ENCODE measurements at places on chromosomes 16 and 17.

DNA sequence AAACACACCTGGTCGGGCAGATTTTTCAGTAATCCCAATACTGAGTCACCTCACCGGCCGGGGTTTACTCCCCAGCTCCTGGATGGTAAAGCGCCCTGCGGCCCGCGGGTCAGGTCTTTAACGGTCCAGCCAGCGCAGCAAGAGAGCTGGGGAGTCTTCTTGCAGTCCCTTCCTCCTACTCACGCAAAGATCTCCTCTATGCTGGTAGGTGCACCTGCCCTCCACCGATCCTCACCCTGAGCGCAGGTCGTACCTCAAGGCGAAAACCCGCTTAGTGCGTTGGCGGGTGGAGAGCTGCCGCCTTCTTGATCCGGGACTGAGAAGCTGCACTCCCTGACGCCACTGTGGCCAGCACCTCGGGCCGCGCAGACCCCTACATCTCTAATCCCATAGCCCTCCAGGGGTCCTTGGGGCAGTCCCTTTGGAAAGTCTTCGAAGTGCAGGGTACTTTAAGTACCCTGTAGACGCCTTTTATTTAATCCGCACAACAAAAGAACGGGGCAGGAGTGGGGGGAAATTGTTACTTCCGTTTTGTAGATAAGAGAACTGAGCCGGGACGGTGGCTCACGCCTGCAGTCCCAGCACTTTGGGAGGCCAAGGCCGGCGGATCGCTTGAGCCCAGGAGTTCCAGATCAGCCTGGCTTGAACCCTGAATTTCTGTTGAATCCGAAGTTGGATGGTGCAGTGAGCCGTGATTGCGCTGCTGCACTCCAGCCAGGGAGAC, 10.4 kb upstream of the HOXB13 start:
- DNase-seq = no peak

GRCh38 chr17:75573994-75574393, 13.6 kb upstream of the MYO15B start:
- DNase-seq = no peak

DNA sequence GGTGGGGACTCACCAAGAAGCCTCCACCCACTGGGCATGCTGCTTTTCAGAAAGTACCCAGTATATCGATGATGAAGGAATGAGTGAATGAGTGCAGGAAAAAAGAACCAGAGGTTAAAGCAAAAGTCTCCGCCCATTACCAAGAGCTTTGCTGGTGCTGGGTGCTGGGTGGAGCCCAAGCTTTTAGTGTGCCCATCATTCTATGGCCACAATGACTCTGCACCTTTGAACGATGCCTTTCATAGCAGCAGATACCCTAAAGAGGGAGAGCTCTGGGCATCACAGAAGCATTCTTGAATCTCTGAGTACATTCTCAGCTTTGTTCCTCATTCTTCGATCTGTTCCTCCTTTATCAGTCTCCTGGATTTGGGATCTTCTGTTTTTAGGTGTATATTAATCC, 450.7 kb upstream of the CCL2 start:
- no peak for DNase-seq

DNA sequence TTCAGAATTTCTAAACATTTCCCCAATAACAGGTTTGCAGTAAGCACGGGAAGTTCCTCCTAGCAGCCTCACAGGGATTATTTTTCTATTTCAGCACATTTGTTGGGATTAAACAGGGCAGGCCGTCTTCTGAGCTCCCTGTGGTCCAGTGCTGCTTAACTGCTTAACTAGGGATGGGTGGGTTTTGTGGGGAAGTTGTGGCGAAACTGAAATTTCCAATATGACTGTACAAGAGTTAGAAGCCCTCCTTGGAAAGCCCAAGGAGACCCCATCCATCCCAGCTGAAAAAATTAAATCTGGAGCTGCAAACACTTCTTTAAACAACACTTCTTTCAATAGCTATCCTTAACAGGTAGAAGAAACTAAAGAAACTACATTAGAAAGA, 22.2 kb downstream of the FAM117A start:
- DNase-seq = no peak

DNA sequence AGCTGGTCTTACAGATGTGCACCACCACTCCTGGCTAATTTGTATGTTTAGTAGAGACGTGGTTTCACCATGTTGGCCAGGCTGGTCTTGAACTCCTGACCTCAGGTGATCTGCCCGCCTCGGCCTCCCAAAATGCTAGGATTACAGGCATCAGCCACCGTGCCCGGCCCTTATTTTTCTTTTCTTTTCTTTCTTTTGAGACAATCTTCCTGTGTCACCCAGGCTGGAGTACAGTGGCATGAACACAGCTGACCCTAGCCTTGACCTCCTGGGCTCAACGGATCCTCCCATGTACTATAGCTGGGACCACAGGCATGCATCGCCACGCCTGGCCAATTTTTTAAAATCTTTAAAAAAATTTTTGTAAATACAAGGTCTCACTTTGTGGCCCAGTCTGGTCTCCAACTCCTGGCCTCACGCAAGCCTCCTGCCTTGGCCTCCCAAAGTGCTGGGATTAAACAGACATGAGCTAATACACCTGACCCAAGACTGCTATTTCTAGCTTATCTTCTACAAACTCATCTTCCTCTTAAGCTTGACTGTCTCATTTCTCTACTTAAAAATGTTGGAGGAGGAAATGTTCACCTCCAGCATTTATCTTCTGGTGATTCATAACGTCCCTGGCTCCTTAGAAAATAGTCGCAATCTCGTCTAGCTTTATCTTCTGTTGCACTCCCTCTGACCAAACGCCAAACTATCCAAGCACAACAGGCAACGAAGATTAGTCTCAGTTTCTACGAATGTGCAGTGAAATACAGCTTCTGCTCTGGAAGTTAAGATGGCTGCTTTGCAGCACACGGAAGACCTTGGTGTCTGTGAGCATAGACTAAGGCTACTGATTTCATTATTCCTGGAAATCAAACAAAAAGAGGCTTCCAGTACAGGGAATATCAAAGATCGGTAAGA, 8.2 kb upstream of the TMEM94 start:
- DNase-seq = no peak

DNA sequence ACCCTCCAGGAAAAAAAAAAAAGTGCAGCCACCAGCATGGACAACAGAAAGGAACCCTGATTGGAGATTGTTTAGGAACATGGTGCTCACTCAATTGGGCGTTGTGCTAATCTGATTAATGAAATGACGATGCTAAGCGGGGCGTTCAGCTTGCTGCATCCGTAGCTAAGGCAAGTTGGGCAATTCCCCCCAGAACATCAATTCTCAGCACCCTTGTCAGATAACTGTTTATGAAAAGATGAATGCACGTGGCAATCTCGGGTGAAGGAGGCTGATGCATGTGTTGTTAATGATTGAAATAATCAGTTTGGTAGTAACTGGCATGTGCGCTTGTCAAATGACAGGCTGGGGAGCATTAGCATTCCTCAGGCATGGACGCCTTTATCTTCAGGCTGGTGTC, 57.0 kb downstream of the HS3ST3A1 start:
- no peak for DNase-seq

DNA sequence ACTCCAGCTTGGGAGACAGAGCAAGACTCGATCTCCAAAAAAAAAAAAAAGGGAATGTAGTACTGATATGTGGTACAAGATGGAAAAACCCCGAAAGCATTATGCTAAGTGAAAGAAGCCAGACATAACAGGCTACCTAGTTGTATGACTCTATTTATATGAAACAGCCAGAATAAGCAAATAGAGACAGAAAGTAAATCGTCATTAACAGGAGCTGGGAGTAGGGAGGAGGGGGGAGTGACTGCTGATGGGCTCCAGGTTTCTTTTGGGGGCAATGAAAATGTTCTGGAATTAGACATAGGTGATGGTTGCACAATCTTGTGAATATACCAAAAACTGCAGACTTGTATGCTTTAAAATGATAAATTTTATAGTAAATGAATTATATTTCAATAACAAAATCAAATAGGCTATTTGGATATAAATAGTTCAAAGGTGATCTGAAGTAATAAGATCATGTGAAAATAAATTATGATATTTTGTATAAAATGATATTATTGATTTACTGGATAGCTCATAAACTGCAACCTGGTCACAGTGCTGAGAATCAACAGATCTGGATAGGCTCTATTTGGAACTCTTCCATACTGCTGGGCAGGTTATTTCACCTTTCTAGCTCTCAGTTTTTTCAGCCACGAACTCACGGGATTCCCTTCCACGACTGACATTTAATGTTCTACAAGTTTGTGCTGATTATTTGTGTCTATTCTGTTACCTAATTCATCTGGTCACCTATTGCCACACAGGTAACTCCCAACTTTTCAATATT, 27.1 kb downstream of the ZNF652 start:
- DNase-seq = no peak

GRCh38 chr17:72700226-72700625, 392.3 kb downstream of the SLC39A11 start:
- DNase-seq = no peak

DNA sequence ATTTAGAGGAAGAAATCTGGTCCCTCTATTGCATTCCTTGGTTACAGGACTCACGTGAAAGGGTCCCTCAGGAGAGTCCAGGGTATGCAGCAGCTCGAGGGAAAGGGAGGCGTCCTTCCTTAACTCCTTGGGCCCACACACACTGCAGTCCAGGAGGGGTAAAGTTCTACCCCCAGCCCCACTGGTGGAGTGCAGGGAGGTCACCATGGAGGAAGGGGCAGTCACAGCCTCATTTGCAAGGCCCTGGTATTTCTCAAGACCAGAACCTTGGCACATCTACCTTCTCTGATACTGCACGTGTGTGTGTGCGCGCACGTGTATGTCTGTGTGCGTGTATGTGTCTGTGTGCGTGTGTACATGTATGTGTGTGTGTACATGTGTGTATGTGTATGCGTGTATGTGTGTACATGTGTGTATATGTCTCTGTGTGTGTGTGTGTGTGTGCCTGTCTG, 11.1 kb downstream of the HIC1 start:
- no peak for DNase-seq

DNA sequence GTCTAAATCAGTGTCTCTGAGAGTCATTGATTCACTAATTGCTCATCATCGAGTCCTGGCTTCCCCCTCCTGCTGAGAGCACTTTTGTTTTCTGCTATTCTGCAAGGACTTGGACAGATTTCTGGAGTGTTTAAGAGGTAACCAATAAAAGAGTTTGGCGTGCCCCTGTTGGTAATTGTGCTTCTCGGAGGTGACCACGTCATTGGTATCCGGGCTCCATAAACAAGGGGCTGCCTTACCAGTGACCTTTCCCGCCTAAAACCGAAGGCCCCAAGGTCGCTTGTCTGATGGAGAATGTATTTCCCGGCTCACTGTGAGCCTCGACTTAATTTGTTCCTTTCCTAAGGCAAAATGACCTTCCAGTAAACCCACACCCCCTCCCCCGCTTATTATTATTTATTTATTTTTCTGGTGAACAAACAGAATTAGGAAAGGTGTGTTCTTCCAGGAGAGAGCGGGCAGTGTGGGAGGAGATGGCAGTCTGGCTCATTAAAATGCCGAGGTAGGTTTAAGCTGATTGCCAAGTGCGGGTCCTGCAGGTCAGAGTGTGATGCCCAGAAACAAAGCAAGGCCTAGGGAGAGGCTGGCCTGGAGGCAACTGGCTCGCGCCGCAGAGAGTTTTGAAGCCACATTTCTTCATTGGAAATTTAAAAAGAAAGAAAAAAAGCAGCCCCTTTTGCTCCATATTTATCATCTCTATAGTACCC, 30.2 kb downstream of the MSI2 start:
- DNase-seq = no peak

DNA sequence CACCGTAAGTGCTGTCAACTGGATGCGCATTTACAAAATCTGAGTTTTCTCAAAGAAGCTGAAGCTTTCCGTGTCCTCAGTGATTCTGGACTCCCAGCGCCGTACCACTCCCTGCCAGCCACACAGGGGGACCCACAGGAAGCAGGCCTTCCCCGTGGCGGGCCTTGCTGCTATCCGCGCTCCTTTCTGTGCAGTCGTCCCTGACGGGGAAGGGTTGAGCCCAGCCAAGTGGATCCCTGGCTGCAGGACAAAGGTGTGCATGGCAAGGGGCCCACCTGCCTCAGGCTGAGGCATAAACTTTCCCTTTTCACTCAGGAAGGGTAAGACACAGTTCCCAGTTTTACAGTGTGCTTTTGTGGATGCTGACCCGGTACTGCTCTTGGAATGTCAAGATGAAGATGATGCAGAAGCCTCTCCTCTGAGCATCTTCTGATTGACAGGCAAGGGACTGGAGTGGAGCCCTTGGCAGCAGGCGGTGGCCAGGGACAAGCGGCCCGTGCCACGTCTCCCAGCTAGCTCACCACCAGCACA, 93.0 kb downstream of the ANKRD11 start:
- DNase-seq = no peak

- DNase-seq = no peak
These were observed 26.3 kb downstream of the MARF1 start for GRCh38 chr16:15616475-15617165.

DNA sequence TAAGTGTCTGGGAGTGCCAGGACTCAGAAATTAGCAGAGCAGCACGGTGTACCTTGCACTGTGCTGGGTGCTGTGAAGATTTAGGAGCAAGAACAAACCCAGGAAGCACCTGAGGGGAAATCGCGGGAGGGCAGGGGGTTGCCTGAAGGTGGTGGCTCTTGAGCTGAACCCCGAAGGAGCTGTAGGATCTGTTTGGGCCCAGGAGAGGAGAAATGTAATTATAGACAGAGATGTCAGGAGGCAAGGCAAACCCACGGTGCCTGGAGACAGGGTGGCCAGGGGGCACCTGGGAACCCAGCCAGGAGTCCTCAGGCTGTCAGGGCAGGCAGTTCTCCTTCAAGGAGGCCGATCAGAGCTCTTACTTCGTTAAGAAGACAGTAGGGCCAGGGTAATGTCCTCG, 109.1 kb downstream of the C16orf78 start:
- no peak for DNase-seq

DNA sequence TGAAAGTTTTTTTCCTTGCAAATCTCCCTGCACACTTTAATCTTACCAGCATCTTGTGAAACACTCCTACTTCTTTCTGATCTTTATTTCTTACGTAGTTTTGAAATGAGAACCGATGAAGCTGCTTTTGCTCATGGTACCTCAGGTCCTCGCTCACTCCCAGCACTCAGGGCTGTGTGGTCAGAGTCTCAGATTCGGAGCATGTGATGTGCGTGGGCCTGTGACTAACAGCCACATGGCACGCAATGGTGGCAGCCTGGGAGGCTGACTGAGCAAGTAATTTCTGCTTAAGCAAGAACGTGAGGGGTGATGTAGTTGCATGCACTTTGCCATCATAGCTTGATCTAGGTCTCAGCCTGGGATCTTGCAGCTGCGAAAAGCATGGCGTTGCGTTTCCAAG, 624.3 kb downstream of the MAF start:
- DNase-seq = no peak

- DNase-seq = no peak
These were observed 19.0 kb upstream of the XYLT2 start for GRCh38 chr17:50326831-50327364.

GRCh38 chr17:36128411-36128978, 24.9 kb downstream of the CCL4 start:
- no peak for DNase-seq

DNA sequence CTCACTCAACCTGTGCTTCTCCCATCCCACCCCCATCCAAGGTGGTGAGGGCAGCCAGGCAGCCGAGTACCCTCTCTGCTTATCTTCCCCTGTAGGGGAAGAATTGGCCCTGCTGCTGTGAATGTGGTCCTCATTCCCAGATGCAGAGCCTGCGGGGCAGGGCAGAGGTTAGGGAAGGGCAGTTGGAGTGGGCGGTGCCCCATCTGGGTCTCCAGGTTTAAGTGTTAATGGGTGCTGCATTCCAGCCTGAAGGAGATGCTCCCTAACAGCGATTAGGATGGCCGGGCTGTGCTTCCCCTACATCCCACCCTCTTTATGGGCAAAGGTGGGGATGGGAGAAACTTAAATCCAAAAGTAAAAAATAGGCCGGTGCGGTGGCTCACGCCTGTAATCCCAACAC, 12.1 kb downstream of the TMEM95 start:
- DNase-seq = no peak
